ENCODE measurements at places on chromosomes 12 and 14.

- no peak for DNase-seq
These were observed 102.0 kb upstream of the MYL2 start for GRCh38 chr12:111022386-111022785.

GRCh38 chr12:116528498-116528897, 30.7 kb upstream of the MAP1LC3B2 start:
- no peak for DNase-seq

DNA sequence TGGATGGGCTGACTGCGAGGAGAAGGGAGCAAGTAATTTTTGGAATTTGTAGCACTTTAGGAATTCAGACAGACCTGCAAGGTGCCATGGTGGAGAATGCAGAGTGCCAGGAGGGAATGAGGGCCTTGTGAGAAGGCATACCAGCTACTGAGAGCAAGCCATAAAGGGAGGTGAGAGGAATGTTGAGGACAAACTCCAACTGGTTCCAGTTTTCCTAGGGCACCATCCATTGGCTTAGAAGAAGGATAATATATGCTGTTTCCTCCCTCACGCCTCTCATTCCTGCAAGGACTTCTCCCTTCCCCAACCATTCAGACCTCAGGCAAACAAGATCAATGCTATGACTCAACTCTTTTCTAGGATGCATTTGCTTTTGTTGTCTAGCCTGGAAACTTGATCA, 11.2 kb upstream of the DAAM1 start:
- no peak for DNase-seq

DNA sequence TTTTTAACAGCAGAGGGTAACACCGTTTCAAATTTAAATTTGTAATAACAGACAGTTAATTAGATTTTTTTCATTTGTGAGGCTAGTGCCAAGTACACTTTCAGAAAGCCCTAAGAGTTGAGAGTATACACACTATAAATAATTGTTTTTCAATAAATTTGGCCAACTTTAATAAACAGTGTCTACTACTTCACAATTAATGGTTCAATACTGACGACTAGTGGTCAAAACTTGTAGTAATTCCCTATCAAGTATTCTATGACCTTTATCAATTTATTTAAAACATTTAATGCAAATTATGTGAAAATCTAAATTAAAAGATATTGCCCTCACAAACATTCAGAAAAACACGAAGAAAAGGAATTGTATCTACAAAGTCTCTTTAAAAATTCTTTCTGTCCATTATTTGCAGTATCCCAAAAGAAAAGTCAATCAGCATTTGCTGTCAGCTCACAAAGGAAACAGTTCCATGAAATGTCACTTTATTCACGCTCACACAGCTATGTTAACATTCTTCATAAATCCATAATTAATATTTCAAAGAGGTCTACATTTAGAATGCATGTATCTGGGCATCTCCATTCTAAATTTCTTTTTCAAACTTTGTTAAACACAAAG, 91.2 kb downstream of the CEP128 start:
- DNase-seq: no peak

- DNase-seq: no peak
These were observed 116.1 kb downstream of the C12orf42 start for GRCh38 chr12:103379670-103380069.

GRCh38 chr12:95533985-95534384, 17.3 kb downstream of the USP44 start:
- no peak for DNase-seq

DNA sequence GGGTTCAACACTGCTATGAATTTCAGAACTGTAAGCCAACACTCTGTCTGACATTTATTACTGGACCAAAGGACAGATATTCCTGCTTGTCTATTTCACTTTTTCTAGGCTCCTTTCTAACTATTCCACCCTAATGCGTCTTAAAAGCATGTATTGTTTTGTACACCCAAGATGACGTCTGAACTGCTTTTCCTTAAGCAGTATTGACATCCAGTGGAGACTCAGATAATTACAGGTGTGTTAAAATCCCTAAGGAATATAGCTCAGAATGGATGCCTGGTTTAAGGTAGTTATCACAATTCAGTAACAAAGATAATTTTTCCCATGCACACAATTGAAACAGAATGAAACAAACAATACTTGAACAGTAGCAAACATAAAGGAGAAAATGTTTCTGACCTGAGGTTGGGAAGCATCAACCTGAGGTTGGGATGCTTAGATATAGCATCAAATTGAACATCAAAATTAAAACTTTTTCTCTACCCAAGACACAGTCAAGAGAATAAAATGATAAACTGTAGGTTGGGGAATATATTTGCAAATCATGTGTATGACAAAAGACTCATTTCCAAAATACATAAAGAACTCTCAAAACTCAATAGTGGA, 93.7 kb upstream of the PTPRR start:
- no peak for DNase-seq

DNA sequence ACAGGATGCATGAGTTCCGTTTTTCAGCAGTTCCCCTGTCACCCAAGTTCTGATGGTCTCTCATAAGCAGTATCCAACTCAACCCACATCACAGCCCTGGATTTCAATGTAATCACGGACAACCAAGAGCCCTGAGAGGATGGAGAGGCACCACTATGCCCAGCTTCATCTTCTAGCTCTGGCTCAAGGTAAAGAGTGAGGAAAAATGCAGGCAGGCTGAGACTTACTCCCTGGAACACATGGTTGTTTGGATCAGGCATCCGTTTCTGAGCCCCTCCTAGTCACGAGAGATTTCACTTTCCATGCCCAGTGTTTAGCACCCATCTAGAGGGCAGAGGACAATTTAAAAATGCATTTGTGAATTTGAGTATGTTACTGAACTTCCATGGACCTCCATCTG, 45.0 kb downstream of the ANO2 start:
- no peak for DNase-seq
